ENCODE measurements at places on chromosomes 1 and 21. TPM values are rescaled to one million over a fixed set of nuclear protein-coding genes. Genes with fewer than 3 reads are reported as not detected.

DNA sequence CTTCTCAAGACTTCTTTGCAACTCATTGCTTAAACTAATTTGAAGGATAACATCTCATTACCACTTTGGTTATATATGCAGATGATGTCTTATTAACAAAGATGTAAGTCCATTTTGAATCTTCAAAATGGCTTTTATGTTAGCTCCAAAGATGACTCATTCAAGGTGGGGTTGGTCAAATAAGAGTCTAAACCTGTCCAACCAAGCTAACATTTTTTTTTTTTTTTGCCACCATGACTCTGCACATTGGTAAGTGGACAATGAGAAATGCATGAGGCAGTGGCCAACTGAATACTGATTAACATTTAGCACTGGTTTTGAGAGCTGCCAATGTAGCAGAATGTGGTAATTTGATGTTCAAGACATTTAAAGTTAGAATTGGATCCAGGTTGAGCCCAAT lies 278 bp upstream of the KRTAP27-1 start:
- DNase-seq, result no peak

GRCh38 chr1:76511558-76512179 lies 355.6 kb upstream of the ST6GALNAC5 start:
- no peak for DNase-seq

DNA sequence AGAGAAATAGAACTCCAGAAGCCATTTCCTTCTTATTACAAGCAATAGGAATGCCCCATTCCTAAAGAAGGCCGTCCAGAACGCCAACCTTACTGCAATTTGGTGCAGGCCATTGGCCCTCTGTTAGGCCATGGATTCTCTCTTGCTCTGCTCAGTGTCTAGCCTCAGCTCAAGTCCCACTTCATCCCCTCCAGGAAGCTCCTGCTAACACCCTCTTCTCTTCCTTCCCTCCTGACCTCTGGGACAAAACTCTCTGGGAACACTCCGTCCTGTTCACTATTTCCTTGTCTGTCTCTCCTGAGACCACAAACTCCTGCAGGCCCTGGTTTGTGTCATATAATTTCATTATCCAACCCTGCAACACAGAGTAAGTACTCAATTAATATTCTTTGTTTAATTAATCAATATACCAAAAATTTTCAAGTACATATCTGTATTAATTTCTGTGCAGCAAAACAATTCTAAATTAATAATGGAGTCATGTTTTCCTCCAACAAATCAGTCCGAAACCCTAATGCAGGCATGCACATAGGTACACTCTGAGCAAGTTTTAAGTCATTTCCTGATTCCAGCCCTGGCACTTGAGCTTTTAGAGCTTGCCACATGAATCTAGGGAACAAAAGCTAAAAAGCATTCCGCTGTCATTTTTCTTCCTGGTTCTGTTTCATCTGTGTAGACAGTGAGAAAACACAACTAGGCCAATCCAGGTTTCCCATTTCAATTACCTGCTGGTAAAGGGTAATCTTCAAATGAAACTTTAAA lies 245.3 kb downstream of the SETD4 start:
- DNase-seq, result no peak

GRCh38 chr1:40956407-40956806 lies 23.1 kb upstream of the CTPS1 start:
- no peak for DNase-seq

DNA sequence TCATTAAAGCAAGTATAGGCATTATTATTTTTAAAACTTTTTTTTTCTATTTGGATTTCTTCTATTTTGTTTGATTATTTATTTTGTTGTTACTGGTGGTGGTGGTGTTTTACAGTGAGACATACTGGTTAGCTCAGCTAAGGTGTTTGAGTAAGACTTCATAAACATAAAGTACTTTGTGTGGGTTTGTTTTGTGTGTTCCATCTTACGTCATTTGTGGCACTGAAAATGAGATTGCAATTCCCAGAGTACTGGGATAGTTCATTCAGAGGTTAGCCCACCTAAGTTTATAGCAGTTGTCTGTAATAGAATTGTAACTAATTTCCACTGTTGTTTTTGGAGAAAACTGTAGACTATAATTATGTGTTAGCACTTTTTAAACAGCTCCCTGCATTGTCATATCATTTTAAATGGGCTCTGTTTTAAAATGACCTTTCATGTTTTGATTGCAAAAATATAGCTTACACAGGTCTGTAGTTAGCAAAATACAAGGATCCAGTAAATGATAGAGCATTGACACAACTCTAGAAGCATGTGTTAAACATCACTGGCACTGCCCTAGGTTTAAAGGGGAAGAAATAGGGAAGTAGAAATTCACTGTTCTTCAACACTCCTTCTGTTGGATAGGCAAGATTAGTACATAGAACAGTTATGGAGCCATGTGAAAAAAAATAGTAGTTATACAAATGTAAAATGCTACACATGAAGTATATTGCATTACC lies 171.7 kb downstream of the NFIA start:
- DNase-seq, result no peak

- peak; percentile 65 for DNase-seq
Measured at GRCh38 chr1:152189657-152190442, 30.8 kb upstream of the RPTN start.

DNA sequence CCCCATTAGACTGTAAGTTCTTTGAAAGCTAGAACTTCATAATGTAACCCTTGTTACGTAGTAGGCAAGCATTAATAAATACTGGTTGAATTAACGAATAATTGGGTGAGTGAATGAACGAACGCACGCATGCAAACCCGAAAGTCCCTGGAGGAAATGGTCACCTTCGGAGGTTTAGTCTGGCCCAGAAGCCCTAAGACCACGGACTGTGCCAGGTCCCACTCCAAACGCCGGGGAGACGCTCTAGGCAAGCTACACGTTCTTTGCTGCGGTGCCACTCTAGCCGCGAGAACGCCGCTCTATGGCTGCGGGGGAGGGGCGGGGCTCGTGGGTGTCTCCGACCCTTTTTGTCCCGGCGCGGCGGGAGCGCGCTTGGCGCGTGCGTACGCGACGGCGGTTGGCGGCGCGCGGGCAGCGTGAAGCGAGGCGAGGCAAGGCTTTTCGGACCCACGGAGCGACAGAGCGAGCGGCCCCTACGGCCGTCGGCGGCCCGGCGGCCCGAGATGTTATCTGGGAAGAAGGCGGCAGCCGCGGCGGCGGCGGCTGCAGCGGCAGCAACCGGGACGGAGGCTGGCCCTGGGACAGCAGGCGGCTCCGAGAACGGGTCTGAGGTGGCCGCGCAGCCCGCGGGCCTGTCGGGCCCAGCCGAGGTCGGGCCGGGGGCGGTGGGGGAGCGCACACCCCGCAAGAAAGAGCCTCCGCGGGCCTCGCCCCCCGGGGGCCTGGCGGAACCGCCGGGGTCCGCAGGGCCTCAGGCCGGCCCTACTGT lies at the start of gene KDM1A:
Gene KDM1A (plus strand): TSS at position 375 of the 769 bp plus-strand sequence. CDS start 129 bp downstream, at position 504.
- peak; percentile 99 for DNase-seq

- peak; percentile 19 for DNase-seq
Measured at GRCh38 chr1:79497193-79497773, 490.8 kb upstream of the ADGRL4 start.

DNA sequence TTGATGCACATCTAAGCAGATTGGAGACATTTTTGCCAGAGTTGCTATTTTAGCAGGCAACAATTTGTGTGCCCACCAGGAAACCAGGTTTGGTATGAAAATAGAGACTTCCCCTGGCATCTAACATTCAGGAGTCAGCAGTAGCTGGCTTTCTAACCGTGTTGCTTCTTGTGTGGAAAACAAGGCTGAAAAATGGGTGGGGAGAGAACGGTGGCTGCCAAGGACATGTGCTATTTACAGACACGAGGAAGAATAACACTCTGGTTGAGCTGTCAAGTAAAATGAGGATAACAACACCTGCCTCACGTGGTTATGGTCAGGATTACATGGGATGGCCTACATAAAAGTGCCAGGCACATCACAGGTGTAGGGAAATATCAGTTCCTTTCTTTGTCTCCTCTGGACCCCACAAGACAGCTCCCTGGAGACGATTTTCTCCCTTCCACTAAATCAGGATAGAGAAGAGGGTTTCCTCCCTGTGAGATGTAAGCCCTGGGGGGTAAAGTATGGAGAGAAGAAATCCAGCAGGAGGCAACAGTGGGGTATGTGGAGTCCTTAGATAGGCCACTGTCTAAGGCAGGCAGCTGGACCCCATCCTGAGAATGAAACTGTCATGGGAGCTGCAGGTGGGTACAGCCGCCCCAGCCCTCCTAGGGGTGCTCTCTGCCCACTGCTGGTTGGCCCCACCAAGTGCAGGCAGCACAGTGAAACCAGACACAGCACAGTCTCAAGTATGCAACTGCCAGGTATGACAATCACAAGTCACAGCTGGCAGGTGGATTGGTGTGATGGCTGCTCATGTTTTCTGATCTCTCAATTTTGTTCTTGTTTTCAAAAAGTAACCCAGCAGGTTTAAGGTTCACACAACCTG lies 80.3 kb downstream of the TENT5C start:
- DNase-seq, result no peak

DNA sequence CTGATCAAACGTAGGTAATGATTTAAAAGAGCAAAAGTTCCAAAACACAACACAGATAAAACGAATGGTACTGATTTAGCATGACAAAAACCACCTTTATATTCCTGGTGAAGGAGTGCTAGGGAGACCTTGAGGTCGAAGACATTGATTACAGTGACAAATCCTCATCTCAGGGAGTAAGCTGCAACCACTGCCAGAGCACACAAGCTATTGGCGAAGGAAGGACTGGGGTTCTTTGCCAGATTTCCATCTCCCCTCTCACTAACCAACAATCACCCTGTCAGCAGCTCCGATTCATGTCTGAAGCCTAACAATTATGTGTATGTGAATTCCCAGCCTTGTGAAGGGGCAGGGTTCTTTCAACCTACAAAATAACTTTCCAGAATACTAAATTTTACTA lies 40.2 kb upstream of the DMRTB1 start:
- DNase-seq, result no peak

- DNase-seq, result no peak
Measured at GRCh38 chr21:43348801-43349261, 78.1 kb downstream of the SIK1 start.

- DNase-seq, result no peak
Measured at GRCh38 chr1:59532102-59532501, 235.2 kb downstream of the FGGY start.

DNA sequence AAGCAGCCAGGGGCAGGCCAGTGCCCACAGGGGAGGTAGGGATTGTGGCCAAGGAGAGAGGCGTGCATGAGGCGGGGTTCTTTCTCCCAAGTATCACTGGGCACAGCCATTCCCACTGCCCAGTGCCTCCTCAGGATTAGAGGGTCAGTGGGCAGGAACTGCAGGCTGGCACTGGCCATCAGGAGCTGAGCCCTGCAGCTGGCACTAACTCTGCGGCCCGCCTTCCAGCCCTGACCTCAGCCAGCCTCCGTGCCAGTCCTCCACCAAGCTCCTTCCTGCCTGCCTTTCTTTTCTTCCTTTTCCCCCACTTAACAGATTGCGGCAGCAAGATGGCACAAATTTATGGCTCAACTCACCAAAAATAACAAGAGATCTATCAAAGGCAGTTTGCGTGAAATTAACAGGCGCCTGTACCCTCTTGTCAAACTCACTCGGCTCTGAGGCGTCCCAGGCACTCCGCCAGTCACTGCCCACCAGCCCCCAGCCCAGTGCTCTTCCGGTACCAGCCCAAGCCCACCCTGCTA lies 11.1 kb downstream of the ADGRB2 start:
- DNase-seq, result no peak

The C1orf226 gene
- polyA plus RNA-seq, result 25.3 TPM

The OVAAL gene
- polyA plus RNA-seq, result not detected

The RGS1 gene
- 1.3 TPM for polyA plus RNA-seq
